ENCODE measurements at places on chromosomes 11 and 22. TPM values are rescaled to one million over a fixed set of nuclear protein-coding genes. Genes with fewer than 3 reads are reported as not detected.

DNA sequence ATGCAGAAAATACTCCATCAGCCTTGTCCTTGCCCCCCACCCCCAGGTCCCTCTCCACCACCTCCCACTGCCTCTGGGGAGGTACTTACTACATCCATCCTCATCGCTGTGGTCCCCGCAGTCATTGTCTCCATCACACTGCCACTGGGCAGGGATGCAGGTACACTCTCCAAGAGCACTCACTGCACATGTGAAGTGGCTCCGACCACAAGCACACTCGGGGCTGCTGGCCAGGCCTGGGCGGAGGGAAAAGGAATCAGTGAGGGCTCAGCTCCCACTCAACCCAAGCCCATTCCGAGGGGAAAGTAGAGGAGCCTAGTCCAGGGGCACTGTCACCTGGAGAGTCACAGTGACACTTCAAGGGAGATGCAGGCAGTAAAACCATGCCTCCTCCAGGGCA is 15.7 kb downstream of the LRP4 start:
- peaks cover 11% of the 10 kb centered on the region for H3K27me3 ChIP-seq
- no peaks in the 10 kb centered on the region for H3K36me3 ChIP-seq
- no peak overlapping the region for H3K4me3 ChIP-seq
- no peak overlapping the region for H3K27ac ChIP-seq
- peaks cover 7% of the 10 kb centered on the region for H3K4me1 ChIP-seq
- DNase-seq, result no peak

OR52I2 gene
- total RNA-seq, result not detected

- peaks cover 19% of the 10 kb centered on the region for H3K36me3 ChIP-seq
- peak overlapping the region; percentile 69 for H3K4me3 ChIP-seq
- H3K4me1 ChIP-seq, result peaks cover 58% of the 10 kb centered on the region
- peak overlapping the region; percentile 79 for H3K27ac ChIP-seq
- DNase-seq, result no peak
- H3K27me3 ChIP-seq, result peaks cover 15% of the 10 kb centered on the region
Measured at GRCh38 chr22:26429458-26430286, 612 bp downstream of the ASPHD2 start.

- no peaks in the 10 kb centered on the region for H3K27me3 ChIP-seq
- H3K4me1 ChIP-seq, result no peaks in the 10 kb centered on the region
- H3K36me3 ChIP-seq, result no peaks in the 10 kb centered on the region
- no peak overlapping the region for H3K4me3 ChIP-seq
Measured at GRCh38 chr11:100182350-100182749, 504.7 kb upstream of the ARHGAP42 start.

GRCh38 chr11:3123305-3123704 is 41.8 kb downstream of the OSBPL5 start:
- H3K4me3 ChIP-seq, result no peak overlapping the region
- peaks cover 6% of the 10 kb centered on the region for H3K4me1 ChIP-seq
- no peak for DNase-seq
- no peaks in the 10 kb centered on the region for H3K36me3 ChIP-seq
- H3K27ac ChIP-seq, result no peak overlapping the region
- no peaks in the 10 kb centered on the region for H3K27me3 ChIP-seq

Data from activated CD8-positive, alpha-beta T cell treated with anti-CD3 and anti-CD28 coated beads, Interleukin-2, amount 10 ng/mL, durations not matched to agents 7 days and 5 days (primary cell).